Activated gamma-delta T cell (primary cell): ENCODE measurements at places on chromosomes 4 and X.

DNA sequence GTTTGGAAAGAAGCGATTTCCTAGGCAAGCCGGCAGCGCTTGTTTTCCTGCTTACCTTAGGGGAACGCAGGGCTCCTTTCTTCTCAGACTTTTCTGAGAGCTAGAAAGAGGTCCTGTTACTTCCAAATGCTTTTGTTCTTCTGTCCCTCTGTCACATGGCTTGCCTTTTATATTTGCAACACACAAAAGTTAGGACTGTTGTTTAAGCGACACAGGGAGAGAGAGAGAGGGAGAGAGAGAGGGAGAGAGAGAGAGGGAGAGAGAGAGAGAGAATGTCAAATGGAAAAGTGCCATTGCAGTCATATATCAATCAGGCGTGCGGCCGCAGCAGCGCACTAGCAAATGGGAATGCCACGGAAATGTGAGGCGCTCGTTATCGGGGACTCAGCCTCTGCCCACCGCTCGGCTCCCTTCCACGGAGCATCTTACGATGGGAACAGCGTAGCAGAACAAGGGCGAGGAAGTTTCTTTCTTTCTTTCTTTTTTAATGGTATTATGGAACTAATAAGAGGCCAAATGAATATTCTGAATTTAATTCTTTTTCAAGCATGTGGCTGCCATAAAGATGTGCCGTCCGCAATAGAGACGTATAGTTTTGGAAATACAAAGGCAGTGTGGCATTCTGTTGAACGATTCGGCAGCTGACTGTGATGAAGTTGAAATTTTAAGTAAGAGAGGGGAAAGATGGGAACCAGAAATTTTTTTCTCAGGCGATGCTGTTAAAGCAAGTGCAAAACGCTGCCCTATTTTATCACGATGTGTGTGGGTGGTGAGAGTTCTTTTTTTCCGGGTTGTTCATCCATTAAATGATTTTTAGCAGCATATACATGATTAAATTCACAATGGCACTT lies at the start of gene NDP:
TSS of gene NDP (minus strand) at position 142 of the 851 bp plus-strand sequence. CDS start 14,745 bp downstream, outside the sequence.
- no peak for DNase-seq

DNA sequence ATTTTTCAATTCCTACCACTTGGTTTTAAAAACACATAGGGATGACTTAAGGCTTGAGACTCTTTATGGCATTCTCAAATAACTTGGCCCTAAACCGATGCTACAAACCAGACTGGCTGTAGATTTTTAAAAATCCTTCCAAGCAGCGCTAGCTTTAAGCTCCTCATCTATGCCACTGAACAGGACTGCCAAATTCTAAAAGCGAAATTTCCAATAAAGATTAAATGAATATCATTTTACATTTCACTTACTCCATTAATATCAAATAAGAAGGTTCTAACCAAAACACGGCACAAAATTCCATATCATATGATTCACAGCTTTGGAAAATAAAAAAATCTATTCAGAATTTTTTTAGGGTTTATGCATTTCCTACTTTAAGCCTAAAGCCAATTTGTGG lies 134.2 kb downstream of the FANCB start:
- no peak for DNase-seq

DNA sequence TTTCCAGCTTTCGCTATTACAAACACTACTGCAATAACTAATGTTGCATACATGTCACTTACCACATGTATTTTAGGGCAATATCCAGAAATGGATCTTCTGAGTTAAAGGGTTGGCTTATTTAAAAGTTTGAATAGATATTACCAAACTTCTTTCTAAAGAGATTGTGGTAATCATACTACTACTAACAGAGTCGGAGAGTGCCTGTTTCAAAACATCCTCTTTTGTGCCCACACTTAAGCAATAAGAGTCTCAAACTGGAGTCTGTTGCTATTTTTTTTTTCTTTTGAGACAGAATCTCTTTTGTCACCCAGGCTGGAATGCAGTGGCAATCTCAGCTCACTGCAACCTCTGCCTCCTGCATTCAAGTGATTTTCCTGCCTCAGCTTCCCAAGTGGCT lies 35.8 kb downstream of the FGFBP1 start:
- no peak for DNase-seq

DNA sequence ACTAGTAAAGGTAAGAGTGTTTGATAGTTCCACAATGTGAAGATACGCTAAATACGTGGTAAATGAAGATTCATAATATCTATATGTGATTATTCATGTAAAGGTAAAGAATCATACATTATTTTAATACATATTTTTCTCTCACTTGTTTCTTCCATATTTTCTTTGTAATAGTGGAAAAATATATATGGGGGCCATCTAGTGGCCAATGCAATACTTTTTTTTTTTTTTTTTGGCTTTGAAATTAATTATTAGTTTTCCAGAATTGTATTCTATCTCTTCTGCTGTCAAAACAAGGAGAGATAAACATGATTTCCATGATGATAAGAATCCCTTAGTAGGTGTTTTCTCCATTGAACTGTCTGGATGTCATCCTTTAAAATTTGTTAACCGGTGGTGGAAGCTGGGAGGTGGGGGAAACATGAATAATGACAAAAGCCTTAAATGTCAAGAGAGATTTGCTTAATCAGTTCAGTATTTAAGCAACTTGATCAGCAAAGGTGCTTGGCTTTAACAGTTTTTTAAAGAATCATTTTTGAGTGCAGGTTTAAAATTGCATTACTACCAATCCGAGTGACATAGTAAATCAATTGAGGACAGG lies 508.7 kb upstream of the HTR2C start:
- DNase-seq, result no peak

- no peak for DNase-seq
Observed at GRCh38 chr4:141047228-141047884, 85.9 kb downstream of the RNF150 start.

DNA sequence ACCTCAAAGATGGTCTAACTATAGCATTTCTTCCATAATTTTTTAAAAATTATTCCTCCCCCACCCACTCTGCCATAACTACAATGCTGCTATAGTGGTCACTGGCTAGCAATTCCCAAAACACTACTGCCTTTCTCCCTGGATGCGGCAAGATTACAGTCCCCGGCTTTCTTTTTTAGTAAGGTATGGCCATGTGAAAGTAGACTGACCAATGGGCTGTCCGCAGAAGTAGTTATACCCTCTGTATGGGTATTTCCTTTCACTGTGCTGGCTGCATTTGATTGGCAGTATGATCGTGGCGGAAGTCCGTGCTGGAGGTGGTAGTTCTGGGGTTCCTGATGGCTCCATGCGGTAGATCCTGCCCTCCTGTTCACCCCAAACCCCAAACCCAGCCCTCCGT lies 166.0 kb downstream of the FBXO8 start:
- no peak for DNase-seq

GRCh38 chr4:106583567-106583966 lies 215.0 kb upstream of the GIMD1 start:
- DNase-seq, result no peak

GRCh38 chr4:13521047-13521446 lies 23.3 kb downstream of the NKX3-2 start:
- DNase-seq, result no peak

DNA sequence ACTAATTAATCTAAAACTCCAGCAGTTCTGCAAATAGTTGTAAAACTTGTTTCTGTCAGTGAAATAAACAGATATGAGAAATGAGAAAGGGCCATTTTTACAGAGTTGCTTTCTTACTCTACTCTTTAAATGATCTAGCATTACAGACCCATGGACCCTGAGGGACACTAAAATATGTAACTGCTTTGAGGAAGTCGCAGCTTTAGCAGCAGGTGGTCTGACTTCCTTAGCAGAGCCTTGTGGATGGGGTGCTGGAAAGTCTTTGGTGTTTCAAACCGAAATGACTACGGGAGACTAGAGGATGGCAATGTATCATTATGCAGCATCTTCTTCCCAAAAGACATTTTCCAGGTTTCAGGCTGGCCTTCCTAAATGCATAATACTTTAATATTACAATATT lies 18.7 kb downstream of the SHISA3 start:
- no peak for DNase-seq

DNA sequence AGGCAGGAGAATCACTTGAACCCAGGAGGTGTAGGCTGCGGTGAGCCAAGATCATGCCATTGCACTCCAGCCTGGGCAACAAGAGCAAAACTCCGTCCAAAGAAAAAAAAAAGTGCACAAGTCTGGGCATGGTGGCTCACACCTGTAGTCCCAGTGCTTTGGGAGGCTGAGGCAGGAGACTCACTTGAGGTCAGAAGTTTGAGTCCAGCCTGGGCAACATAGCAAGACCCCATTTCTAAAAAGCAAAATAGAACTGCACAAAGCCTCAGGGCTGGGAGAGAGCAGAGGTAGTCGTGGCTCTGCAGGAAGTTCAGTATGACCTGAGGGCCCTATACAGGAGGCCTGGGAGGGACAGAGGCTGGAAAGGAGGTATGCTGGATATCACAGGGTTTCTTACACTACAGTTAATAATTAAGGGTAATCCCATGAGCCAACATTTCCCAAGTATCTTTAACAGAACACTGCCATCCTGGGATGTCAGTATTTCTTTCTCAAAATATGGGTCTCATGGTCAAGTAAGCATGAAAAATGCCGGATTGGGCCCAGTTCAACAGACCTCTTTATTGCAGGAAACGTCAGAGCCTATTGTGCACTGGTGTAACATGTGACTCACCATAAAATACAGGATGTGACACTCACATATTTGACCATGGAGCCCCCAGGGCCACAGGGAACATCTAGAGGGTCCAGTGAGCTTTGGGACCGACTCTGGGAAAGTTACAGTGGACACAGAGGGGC lies 37.8 kb downstream of the ACSL1 start:
- DNase-seq, result no peak

GRCh38 chr4:149008415-149009025 lies 566.3 kb upstream of the NR3C2 start:
- DNase-seq, result no peak

GRCh38 chr4:103099691-103100392 lies at the start of gene BDH2:
Gene BDH2 (minus strand): TSS chr4:103099834. CDS start chr4:103096254, 3,580 bp downstream.
- no peak for DNase-seq

DNA sequence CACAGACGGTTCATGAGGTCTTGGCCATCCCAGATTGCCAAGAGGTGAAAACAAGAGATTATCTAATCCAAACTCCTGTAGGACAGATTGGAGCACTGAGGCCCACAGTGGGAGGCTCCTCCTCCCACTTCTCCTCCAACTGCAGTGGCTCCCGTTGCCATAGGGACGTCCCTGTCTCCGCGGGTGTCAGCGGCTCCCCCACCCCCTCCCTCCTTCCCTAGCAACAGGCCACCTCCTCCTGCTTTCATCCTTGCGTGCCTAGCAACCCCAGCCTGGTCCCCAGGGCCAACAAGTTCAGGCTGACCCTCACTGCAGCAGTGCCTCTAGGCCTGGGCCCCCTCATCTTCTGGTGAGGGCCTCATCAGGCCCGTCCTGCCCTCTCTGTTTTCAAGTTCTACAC lies 6.8 kb upstream of the IQSEC2 start:
- DNase-seq, result no peak
